ENCODE measurements at places on chromosomes 1 and 21. TPM values are rescaled to one million over a fixed set of nuclear protein-coding genes. Genes with fewer than 3 reads are reported as not detected.

The ANGPTL3 gene
- not detected for total RNA-seq

The S100A5 gene
- total RNA-seq = 0.80 TPM

The CFAP141 gene
- not detected for total RNA-seq

The CYP4X1 gene
- not detected for total RNA-seq

The CYP2J2 gene
- 0.33 TPM for total RNA-seq

The PTPN7 gene
- total RNA-seq = 145 TPM

The CR1L gene
- total RNA-seq = not detected

The ZMYND12 gene
- 0.70 TPM for total RNA-seq

The THEMIS2 gene
- 21.6 TPM for total RNA-seq

The SPATA46 gene
- not detected for total RNA-seq

The SLC44A5 gene
- not detected for total RNA-seq

The IFI44L gene
- total RNA-seq = 23.9 TPM

The EPS8L3 gene
- not detected for total RNA-seq

The SSU72 gene
- total RNA-seq = 101 TPM

The SMCP gene
- total RNA-seq = not detected

The SAMD13 gene
- not detected for total RNA-seq

The CYP4A22 gene
- total RNA-seq = not detected

The NBPF4 gene
- not detected for total RNA-seq

The HPCA gene
- total RNA-seq = not detected

The KCNE2 gene
- total RNA-seq = not detected

The CRP gene
- not detected for total RNA-seq

The LAX1 gene
- total RNA-seq = 16.6 TPM

The CD1E gene
- total RNA-seq = not detected

The LRRC38 gene
- not detected for total RNA-seq

The FCRL6 gene
- total RNA-seq = 0.52 TPM

The MEX3A gene
- 0.36 TPM for total RNA-seq

The TTC24 gene
- total RNA-seq = 5.7 TPM

The FCGR3B gene
- not detected for total RNA-seq

The CALML6 gene
- total RNA-seq = 0.69 TPM

The AMY2A gene
- total RNA-seq = not detected

The IL10 gene
- total RNA-seq = 0.87 TPM

The MYOG gene
- not detected for total RNA-seq

The LRRC3 gene
- total RNA-seq = 0.55 TPM

The KRTAP19-1 gene
- not detected for total RNA-seq

The SLC1A7 gene
- not detected for total RNA-seq

The TNFRSF25 gene
- total RNA-seq = 220 TPM

The TFF1 gene
- total RNA-seq = not detected

The UBL4B gene
- total RNA-seq = not detected

The GJA9 gene
- not detected for total RNA-seq

The SERTAD4 gene
- not detected for total RNA-seq

The NPL gene
- 1.7 TPM for total RNA-seq

Data from CD4-positive, alpha-beta T cell (primary cell).